Left forelimb (tissue), 1 donor: ENCODE measurements at places on chromosomes 5 and 9.

- DNase-seq = no peak
These were observed 92.1 kb upstream of the IL12B start for GRCh38 chr5:159422361-159422760.

DNA sequence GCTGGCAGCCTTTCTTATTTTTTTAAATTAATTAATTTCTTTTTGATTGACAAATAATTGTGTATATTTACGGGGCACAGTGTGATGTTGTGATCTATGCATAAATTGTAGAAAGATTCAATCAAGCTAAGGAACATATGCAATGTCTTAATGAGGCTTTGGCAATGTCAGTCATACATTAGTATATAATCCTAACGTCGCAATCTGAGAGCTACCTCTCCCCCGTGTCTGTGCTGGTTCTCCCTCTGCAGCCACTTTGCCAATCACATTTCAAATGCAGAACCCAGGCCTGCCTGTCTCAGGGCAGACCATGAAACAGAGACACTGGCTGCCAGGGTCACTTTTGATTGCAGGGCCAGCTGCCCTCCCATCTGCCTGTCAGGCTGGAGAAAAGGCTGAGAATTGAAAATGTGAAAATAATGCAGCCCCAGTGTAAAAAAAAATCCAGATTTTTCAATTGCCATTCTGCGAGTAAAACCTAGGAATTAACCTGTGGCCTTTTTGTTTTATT lies 56.3 kb downstream of the SLC24A2 start:
- DNase-seq = no peak

DNA sequence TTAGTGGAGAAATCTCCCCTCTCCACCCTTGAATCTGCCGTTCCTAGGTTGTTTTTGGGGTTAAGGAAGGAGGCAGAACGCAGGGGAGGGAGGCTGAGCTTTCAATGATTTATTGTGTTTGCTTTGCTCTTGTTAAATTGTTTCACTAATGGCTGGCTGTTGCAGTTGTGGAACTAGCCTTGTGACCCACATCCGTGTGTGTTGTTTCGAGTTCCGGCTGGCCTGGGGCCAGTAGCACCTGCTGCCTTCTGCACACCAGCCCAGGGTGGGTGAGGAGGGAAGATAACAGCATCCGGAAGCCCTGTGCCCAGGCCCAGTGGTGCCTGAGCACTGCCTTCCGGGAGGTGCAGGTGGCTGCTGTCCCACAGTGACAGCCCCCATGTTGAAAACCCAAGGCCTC lies 3.6 kb downstream of the ERGIC1 start:
- DNase-seq = no peak

- no peak for DNase-seq
These were observed 2.7 kb downstream of the LARP1 start for GRCh38 chr5:154757814-154758406.

GRCh38 chr5:178461004-178461730 lies 129.0 kb downstream of the COL23A1 start:
- peak; percentile 82 for DNase-seq

DNA sequence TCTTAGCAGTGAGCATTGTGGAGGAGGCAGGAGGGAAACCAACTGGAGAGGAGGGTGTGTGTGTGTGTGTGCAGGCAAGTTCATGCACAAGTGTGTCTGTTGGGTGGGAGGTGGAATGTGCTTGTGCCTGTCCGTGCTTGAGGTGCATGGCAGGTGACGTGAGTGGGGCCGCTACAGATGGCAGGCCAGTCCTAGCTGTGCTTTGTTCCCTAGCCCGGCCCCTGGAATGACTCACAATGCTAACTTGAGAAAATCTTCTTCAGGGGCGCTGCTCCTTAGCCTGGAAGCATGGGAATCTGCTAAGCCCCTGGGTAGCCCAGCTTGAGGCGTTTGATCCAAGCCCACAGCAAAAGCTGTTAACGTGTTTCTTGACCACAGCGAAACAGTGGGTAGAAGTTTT lies 25.0 kb upstream of the DMRT2 start:
- no peak for DNase-seq

DNA sequence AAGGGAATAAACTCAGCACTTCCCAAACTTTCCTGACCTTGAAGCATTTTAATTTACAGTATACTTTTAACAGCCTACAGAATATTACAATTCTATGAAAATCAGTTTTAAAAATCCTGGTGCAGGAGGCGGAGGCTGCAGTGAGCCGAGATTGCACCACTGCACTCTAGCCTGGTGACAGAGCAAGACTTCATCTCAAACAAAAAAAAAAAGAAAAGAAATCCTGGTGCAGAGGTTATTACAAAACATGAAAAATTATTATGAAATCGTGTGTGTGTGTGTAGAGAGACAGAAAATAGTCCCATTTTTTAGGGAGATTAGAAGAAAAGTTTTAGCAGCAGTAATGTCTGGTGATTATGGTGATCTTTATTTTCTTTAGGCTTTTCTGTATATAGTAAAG lies 26.9 kb downstream of the GOLPH3 start:
- DNase-seq = no peak

- DNase-seq = no peak
These were observed 53.7 kb downstream of the PAX5 start for GRCh38 chr9:36980148-36980974.

DNA sequence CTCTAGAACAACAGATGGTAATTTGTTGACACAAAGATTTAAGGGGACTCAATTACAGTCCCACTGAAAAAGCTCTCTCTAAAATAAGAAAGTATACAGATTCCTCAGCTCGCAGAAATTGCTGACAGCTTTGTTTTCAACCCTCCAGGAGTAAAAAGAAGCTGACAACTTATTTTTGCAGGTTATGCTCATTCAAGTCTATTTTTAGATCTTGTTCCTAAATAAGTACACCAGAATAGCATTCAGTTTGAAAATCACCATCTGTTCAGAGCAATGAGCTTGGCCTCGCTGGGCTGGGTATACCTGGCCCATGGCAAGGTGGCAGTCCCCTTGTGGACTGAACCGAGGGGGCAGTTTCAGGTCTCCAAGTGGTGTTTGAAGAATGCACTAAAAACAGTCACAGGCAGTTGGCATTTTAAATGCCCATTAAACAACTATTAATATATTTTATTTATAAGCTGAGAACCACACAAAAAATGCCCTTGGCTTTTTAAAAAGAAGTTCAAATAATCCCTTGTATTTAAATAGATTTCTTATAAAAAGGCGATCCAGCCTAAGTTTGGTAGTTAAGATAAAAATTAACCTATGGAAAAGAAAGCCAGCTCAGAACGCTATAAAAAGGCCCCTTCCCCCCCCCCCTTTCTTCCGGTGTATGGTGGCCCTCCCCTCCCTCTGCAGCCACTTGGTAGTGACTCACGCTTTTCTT lies 169.2 kb downstream of the AUH start:
- DNase-seq = peak; percentile 53

DNA sequence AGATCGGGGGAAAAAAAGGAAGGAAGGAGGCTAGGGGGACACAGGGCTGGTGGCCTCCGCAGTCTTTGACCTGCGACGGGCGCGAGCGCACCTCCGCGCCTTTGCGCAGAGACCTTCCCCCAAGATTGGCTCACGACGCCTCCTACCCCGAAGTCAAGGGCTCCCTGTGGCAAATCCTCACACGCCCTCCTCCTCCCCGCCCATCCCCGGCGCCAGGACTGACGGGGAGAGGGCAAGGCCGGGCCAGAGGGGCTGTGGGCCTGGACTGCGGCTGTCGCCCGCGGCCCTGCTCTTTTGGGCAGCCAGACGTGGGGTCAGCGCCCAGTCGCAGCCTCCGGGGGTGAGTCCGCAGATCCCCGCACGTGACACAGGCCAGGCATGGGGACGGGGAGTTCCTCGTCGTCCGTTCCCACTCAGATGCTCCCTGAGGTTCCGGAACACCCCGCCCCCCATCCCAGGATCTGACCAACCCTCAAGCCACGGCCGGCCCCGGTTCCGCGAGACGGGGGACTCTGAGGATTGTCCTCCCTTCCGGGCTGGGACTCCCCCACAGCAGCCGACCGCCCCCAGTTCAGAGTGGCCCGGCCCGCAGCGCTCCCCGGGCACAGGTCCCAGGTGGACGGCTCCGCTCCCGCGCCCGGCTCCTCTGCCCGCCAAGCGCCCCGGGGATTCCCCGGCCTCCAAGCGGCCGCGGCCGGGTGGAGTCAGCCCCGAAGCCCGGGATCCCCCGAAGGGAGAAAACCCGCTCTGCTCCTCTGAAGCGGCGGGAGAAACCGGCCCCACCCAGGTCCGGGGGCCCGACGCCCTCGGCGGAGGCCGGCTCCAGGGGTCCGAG lies 543 bp upstream of the ANKRD33B start:
- no peak for DNase-seq

DNA sequence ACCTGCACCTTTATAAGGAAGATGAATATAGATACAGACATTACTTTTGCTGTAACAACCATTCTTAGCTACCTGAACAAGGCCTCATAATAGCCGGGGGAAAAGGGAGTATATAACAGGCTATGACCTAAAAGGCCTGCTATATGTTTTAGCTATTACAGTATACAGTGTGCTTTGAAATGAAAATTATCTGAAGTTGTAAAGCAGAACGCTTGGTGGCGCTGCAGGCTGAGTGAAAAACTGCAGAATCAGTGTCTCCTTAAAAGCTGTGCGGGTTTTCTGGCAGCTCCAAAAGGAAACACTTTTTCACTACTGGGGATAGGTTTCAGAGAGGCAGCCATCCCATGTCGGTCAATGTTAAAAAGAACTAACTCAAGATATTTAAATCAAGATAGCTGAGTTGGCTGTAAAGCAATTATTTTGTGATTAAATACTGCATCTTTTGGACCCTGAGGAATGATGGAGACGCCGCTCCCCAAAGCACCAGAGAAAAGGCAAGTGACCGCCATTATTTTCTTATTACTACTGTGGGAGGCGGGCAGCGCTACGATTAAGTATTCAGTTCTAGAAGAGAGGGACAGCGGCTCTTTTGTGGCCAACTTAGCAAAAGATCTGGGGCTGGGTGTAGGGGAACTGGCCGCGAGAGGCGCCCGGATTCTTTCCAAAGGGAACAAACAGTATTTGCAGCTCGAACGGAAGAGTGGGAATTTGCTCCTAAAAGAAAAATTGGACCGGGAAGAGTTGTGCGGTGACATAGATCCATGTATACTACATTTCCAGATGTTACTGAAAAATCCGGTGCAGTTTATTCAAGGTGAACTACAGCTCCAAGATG lies 5.9 kb downstream of the PCDHB6 start:
- DNase-seq = no peak

- DNase-seq = no peak
These were observed 307.5 kb downstream of the ZNF608 start for GRCh38 chr5:124438903-124439281.
